Chondrocyte (in vitro differentiated cells): ENCODE measurements at places on chromosomes 2 and 18. TPM values are rescaled to one million over a fixed set of nuclear protein-coding genes. Genes with fewer than 3 reads are reported as not detected.

GRCh38 chr18:37684183-37684582 is 118.6 kb upstream of the CELF4 start:
- H3K36me3 ChIP-seq: no peaks in the 10 kb centered on the region
- H3K4me3 ChIP-seq: no peak overlapping the region
- DNase-seq: no peak
- H3K27me3 ChIP-seq: no peaks in the 10 kb centered on the region
- H3K27ac ChIP-seq: no peak overlapping the region

DNA sequence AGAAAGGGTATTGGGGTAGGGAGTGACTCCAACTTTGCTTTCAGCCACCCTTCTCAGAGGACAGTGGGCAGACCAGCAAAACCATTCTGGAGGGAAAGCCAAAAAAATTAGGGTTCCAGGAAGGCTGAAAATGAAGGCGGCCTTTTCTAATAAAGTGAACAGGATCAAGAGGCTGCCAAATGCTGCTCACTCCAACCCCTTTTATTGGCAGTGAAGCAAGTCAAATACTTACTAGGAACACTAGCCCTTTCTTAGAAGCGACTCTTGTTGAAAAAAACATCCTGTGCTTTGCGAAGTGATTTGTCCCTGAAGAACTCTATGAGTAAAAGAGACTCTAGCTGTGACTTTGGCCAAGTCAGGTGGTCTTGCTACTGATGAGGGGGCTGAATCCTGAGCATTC is 83.6 kb upstream of the CYP1B1 start:
- no peak overlapping the region for H3K4me3 ChIP-seq
- peaks cover 2% of the 10 kb centered on the region for H3K36me3 ChIP-seq
- peaks cover 35% of the 10 kb centered on the region for H3K4me1 ChIP-seq
- H3K27me3 ChIP-seq: no peaks in the 10 kb centered on the region
- H3K27ac ChIP-seq: no peak overlapping the region
- DNase-seq: no peak

GRCh38 chr2:223896833-223897311 is 48.3 kb downstream of the WDFY1 start:
- no peak for DNase-seq
- peak overlapping the region; percentile 41 for H3K27ac ChIP-seq
- H3K27me3 ChIP-seq: no peaks in the 10 kb centered on the region
- H3K4me1 ChIP-seq: peaks cover 3% of the 10 kb centered on the region

DNA sequence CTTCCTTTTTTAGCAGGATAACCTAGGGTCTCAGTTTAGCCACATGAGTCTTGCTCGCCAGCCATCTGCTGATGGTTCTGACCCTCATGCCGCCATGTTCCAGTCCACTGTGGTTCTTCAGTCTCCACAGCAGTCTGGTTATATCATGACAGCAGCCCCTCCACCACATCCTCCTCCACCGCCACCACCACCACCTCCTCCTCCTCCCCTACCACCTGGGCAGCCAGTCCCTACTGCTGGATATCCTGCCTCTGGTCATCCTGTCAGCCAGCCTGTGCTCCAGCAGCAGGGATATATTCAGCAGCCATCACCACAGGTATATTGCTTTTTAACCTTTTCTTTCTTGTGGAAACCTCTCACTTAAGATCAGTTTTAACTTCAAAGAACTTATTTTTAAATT is 89.9 kb upstream of the UBXN4 start:
- H3K4me1 ChIP-seq: peaks cover 5% of the 10 kb centered on the region
- H3K36me3 ChIP-seq: peaks cover 20% of the 10 kb centered on the region
- DNase-seq: no peak
- H3K27me3 ChIP-seq: no peaks in the 10 kb centered on the region
- H3K4me3 ChIP-seq: no peak overlapping the region

- H3K27me3 ChIP-seq: no peaks in the 10 kb centered on the region
- peaks cover 67% of the 10 kb centered on the region for H3K36me3 ChIP-seq
- no peak for DNase-seq
- no peak overlapping the region for H3K4me3 ChIP-seq
- H3K27ac ChIP-seq: no peak overlapping the region
- peaks cover 2% of the 10 kb centered on the region for H3K4me1 ChIP-seq
These were observed 80.4 kb downstream of the ARMC9 start for GRCh38 chr2:231278868-231279267.

- H3K4me1 ChIP-seq: peaks cover 6% of the 10 kb centered on the region
- H3K27me3 ChIP-seq: peaks cover 9% of the 10 kb centered on the region
- no peak overlapping the region for H3K27ac ChIP-seq
- no peak overlapping the region for H3K4me3 ChIP-seq
- no peaks in the 10 kb centered on the region for H3K36me3 ChIP-seq
These were observed 138.5 kb upstream of the CDH20 start for GRCh38 chr18:61194726-61195125.

DNA sequence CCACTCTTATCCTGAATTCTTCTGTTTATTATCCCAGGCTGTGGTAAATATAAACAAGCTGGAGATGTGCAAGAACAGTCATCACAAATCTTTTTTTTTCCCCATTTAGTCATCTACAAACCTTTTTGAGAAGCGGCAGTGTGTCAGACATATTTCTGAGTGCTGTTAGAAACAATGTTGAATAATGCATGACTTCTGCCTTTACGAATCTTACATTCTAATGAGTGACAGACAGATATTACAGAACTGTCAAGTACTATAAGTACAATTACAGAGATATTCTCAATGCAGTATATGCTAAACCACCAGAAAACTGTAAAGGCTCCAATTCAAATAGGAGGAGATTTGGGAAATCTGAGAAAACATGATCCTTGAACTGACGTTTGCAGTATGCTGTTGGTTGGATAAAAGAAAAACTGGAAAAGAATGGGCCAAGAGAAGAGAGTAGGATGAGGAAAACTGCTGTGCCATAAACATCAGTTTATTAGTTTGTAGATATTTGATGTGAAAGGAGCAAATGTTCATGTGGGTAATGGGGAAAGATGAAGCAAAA is 379.5 kb upstream of the SLC8A1 start:
- DNase-seq: no peak
- peaks cover 14% of the 10 kb centered on the region for H3K27me3 ChIP-seq
- H3K4me3 ChIP-seq: no peak overlapping the region
- peaks cover 1% of the 10 kb centered on the region for H3K36me3 ChIP-seq

- H3K27ac ChIP-seq: no peak overlapping the region
- H3K36me3 ChIP-seq: peaks cover 8% of the 10 kb centered on the region
- peaks cover 14% of the 10 kb centered on the region for H3K4me1 ChIP-seq
- no peak for DNase-seq
- H3K4me3 ChIP-seq: no peak overlapping the region
These were observed 6.2 kb downstream of the GGCX start for GRCh38 chr2:85554980-85555612.

DNA sequence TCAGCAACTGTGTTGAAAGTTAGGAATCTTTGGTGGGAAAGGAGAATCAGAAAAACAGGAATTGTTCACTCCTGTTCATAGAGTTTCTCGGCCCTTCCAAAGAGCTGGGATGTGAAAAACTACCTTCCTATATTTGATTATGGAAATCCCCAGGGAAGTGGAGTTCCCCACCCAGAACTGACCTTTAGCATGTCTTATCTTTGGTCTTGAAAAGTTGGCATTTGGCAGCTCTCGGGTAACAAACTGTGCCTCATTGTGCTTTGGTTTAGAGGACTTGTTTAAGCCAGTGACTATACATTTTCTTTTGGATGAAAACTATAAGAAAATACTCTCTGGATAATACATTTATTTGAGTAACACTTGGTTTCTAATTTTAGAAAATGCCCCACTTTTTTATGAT is 51.3 kb upstream of the CERS6 start:
- no peak overlapping the region for H3K27ac ChIP-seq
- peaks cover 3% of the 10 kb centered on the region for H3K27me3 ChIP-seq
- peaks cover 20% of the 10 kb centered on the region for H3K4me1 ChIP-seq
- H3K4me3 ChIP-seq: no peak overlapping the region

GRCh38 chr18:49055754-49056172 is 105.0 kb upstream of the SMAD7 start:
- H3K27ac ChIP-seq: peak overlapping the region; percentile 87
- no peak overlapping the region for H3K4me3 ChIP-seq
- peaks cover 34% of the 10 kb centered on the region for H3K4me1 ChIP-seq
- DNase-seq: no peak
- H3K36me3 ChIP-seq: peaks cover 2% of the 10 kb centered on the region

DNA sequence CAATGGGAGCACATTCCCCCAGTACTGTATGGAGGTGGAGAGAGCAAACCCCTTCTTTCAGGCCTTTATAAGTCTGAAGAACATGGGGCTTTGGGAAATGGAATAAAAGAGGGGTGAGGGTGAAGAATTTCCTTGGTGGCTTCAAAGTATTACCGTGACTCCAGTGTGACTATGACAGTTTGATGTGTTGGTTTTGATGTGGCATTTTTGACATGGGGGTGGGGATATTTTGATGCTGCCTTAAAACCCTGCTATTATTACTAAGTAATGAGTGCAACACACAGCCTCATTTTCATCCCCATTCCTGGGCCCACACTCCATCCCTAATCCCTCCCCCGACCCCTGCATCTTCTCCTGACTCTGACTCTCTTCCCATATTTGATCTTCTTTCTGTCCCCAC is 23.6 kb downstream of the QPCT start:
- no peak for DNase-seq
- H3K27ac ChIP-seq: no peak overlapping the region
- H3K4me3 ChIP-seq: no peak overlapping the region
- no peaks in the 10 kb centered on the region for H3K27me3 ChIP-seq
- no peaks in the 10 kb centered on the region for H3K36me3 ChIP-seq

DNA sequence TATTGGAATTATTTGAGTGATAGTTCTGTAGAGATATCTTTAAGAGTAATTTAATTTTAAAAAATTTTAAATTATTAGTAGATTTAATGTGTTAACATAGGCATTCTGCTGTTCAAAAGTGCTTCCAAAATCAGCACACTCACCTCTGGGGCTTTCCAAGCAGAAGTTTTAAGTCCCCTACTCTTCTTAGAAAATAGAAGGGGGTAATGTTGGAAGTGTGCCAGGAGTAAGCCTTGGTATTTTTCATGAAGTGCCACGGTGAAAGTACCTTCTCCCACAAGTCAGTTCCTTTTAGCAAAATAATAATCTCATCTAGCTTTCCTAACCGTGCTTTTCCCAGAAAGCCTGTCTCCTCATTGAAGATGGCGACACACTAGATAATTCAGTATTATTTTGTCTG is 3.9 kb upstream of the TNFRSF11A start:
- no peak for DNase-seq
- H3K36me3 ChIP-seq: peaks cover 4% of the 10 kb centered on the region
- H3K4me1 ChIP-seq: peaks cover 8% of the 10 kb centered on the region

GRCh38 chr2:66987733-66988132 is 409.4 kb upstream of the ETAA1 start:
- DNase-seq: no peak
- H3K4me3 ChIP-seq: no peak overlapping the region
- H3K36me3 ChIP-seq: peaks cover 2% of the 10 kb centered on the region

DNA sequence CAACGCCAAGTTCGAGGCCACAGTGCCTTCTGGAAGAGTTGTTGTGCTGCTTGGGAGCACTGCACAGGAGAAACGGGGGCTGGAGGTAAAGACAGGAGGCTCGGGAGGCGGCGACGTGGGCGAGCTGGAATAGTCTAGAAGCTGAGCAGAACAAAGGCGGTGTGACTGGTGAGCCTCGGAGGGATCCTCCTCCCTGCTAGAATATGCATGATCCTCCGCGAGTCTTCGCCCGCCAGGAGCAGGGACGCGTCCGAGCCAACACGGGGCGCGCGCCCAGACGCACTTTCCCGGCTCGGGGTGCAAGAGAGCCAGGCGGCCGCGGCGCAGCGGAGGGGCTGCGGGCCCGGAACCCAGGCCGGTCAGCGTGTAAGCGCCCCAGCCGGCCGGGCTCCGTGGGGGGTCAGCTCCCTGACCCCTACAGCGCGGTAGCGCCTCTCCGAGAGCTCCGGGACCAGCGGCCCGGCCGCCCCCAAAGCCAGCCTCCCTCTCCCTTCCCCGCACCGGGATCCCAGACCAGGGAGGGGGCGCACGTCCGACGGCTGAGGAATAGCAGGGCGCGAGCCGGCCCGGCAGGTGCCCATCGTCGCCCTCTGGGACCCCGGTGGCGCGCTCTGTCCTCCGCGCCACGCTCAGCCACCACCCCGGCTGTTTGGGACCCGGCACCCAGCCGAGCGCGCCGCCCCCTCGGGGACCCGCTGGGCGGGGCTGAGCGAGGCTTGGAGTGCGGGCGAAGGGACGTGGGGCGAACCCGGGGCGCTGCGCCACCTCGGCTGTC is 62.5 kb downstream of the GNAL start:
- peak overlapping the region; percentile 78 for H3K4me3 ChIP-seq
- no peak overlapping the region for H3K27ac ChIP-seq
- peaks cover 1% of the 10 kb centered on the region for H3K36me3 ChIP-seq
- H3K27me3 ChIP-seq: peaks cover 41% of the 10 kb centered on the region
- no peak for DNase-seq

DNA sequence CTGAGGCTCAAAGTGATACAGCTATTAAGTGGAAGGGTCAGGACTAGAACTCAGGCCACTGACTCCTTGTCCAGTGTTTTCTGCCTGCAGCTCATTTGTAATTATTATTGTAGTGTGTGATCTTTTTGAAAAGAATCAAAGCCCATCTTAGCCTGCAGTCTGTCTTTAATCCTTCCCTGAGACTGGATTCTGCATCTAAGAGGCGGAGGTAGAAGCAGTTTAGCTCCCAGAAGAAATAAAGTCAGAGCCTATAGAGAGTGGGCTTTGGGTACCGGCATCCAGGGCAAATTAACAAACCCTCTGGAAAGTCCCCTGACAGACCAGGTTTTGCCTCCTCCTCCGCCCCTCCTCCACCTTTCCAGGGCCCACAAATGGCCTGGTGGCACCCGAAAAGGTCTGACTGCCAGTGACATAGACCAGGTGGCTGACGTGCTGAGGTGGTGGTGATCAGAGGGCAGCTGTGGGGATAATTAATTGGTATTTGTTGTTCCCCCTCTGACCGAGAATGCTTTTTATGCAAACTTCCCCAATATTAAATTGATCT is 2.2 kb upstream of the RAX start:
- H3K27me3 ChIP-seq: peaks cover 80% of the 10 kb centered on the region
- no peak overlapping the region for H3K27ac ChIP-seq
- DNase-seq: no peak
- peaks cover 6% of the 10 kb centered on the region for H3K4me1 ChIP-seq
- no peaks in the 10 kb centered on the region for H3K36me3 ChIP-seq
- H3K4me3 ChIP-seq: no peak overlapping the region

DNA sequence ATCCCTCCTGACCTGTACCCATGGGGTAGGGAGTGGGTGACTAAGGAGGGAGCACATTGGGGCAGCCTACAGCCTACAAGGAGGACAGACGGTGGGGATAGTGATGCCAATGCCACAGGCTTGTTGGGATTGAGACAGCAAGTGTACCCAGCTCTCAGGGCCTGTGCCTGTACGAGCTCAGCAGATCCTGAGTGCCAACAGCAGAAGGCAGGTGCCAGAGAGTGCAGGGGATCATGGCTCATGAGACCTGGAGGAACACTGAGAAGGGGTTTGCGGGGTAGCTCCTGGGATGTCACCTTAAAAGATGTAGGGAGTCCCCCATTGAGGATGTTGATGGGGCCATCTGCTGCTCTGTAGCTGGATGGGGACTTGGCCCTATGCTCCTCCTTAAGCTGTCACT is 10.3 kb upstream of the SNED1 start:
- H3K4me1 ChIP-seq: peaks cover 24% of the 10 kb centered on the region
- H3K27me3 ChIP-seq: peaks cover 11% of the 10 kb centered on the region
- H3K4me3 ChIP-seq: no peak overlapping the region
- H3K27ac ChIP-seq: peak overlapping the region; percentile 41

The REV1 gene
- 24.4 to 32.8 TPM (median 25.0 TPM) in 3 replicates for total RNA-seq

The SERPINB11 gene
- total RNA-seq: not detected in 3 replicates

The PARD6G gene
- 10.9 to 17.7 TPM (median 17.0 TPM) in 3 replicates for total RNA-seq

The LOXHD1 gene
- not detected in 3 replicates for total RNA-seq

The ANKRD30BL gene
- not detected in 3 replicates for total RNA-seq

The SLC39A6 gene
- total RNA-seq: 84.9 to 89.9 TPM (median 86.4 TPM) in 3 replicates

The MARCHF4 gene
- 1.4 to 6.2 TPM (median 6.1 TPM) in 3 replicates for total RNA-seq

The SERPINB5 gene
- total RNA-seq: 0.24 TPM in 1 of 3 replicates, not detected in the others

The EHD3 gene
- total RNA-seq: 22.3 to 29.9 TPM (median 24.0 TPM) in 3 replicates

The CRYGD gene
- total RNA-seq: not detected in 3 replicates

The CACNB4 gene
- total RNA-seq: 2.0 to 6.0 TPM (median 2.1 TPM) in 3 replicates

The SIX2 gene
- 35.0 to 93.2 TPM (median 35.1 TPM) in 3 replicates for total RNA-seq

The SGPP2 gene
- not detected in 3 replicates for total RNA-seq
